NCI-H1092 treated with DMSO at 0.1 percent for 48 hours (cell line): ENCODE measurements at places on chromosomes 7 and 10.

- DNase-seq, result no peak
Measured at GRCh38 chr10:99975106-99975829, 34.5 kb downstream of the DNMBP start.

- DNase-seq, result no peak
Measured at GRCh38 chr10:96638696-96639095, 51.9 kb upstream of the TM9SF3 start.

DNA sequence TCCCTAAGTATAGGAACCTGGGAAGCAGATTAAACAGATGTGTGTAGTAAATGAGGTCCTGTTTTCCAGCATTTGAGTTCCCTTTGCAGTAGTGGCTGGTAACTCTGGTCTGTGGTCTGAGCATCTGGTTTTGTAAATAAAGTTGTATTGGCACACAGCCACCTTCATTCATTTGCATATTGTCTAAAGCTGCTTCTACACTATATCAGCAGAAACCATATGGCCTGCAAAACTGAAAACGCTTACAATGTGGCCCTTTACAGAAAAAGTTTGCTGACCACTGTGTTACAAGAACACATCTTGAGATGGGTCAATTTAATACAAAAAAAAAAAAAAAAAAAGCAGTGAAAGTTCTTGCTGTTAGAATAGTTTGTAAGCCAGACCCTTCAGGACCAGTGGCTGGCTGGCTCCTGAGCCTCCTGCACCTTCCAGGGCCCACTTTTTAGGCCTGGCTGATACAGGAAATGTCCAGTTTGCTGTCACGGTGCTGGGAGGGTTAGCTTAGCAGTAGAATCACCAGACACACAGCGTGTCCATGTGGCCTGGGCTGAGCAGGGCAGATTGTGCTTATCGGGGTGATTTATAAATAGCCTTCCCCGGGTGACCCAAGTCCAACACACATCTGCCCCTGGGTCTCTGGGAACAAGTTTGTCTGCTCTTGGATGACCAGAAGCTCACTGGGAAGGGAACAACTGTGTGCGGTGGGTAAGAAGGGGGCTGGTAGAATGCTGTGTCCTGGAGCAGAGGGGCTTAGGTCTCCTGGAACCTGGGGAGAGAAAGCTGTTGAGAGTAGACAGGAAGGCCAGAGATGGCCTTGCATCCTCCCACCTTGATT, 1.4 kb downstream of the C10orf71 start:
- DNase-seq, result no peak

GRCh38 chr7:132359743-132360142, 216.5 kb downstream of the PLXNA4 start:
- no peak for DNase-seq

- DNase-seq, result no peak
Measured at GRCh38 chr7:2619116-2619515, 12.7 kb upstream of the TTYH3 start.

DNA sequence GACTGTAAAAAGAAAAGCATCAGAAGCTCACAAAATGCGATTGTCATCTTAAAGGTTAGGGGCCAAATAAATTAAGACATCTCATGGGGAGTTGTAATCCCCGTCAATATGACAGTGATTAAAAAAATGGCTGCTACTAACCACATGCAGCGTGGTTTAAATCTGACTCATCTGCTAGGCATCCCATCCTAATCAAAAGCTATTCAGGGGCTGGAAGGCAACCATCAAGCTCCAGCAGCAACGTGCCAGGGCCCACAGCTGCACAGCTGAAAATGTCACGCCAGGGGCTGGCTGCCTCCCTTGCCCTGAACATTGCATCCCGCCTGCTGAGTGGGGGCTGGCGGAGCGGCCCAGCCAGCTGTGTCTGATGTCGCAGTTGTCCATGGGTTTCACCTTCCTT, 66.3 kb upstream of the FRMD4A start:
- DNase-seq, result no peak
